ENCODE measurements at places on chromosomes 1 and 21.

DNA sequence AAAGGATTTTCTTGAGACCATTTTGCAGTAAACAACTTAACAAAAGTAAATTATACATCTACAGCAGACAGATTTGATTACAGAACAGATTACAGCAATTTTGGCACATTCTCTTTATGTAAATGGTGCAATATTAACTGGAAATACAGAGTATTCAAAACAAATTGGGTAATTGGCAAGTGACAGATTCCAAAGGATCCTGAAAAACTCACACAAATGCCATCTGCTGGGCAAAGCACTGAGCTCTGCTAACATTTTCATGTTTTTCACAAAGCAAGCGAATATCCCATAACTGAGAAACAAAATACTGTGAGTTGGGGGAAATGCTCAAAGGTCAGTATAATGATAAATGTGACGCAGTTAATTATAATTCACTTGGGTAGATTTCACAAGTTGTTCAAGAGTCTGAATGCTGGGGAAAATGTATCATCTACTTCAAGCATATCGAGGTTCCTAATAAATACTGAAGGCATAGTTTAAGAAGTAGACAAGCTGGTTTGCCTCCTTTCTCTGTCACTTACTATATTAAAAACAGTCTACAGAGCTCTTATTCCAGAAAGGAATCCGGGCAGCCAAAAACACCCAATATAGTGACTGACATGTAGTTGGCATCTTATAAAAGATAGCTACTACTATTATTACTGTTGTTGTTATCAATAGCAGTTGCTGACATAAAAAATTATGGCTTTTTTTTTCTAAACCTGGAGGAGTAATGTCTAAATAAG lies 75.8 kb upstream of the SDC3 start:
- DNase-seq: no peak

DNA sequence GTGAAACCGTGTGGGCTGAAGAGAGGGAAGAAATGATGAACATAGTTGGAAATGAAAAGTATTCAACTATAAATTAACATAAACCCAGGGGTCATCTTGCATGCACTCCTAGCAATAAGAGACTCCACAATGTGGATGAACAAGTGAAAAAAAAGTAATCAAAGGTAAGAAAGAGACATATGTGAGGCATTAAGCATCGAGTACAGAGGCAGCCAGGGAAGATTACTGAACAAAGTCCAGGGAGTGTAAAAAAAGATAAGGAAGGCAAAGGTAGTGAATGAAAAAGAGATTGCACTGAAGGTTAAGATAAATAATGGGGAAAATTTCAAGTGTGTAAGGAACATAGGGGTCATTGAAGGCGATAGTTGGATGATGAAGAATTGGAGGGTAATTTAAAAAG lies 330.8 kb upstream of the PROX1 start:
- DNase-seq: no peak

DNA sequence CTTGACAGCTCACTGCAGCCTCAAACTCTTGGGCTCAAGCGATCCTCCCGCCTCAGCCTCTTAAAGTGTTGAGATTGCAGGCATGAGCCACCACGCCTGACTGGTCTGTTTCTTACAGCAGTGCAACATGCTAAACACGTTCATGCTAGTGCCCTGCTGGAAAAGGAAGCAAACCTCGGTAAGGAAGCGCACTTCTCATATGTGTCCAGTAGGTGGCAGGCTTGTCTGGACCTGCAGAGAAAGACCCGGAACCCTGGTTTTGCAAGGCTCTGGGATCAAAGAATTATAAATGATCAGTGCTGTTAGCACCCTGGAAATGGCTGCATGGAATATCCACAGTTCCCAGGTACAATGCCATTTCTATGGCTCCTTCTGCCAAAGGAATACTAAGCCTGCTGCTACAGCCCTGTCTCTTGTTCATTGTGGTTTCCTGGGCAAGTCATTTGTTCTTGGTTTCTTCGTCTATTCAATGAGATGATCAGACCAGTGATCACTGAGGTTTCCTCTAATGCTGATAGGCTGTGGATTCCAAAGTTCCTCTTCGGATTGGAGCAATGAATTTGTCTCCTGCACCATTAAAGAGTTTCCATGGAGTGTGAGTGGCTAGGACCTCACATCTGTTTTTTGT lies 15.9 kb downstream of the RNU5D-1 start:
- DNase-seq: peak; percentile 61

- no peak for DNase-seq
Observed at GRCh38 chr1:3586986-3587759, 24.1 kb downstream of the MEGF6 start.

DNA sequence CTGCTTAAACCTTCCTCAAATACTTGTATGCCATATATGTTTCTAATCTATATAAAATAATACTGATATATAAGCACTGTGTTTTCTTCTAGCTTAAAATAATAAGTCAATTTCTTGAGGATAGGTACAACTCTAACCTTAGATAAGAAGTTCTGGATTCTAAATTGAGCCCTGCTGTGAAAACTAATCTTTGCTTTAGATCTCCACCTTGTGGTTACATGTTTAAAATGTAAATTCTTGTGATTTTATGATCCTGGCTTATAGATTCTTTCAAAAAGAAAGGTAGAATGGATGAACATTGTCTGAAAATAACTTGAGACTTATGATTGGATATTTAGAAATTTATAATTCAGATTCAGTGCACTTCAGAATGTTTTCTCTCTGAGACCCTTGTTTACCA lies 38.9 kb upstream of the HMCN1 start:
- DNase-seq: no peak

- no peak for DNase-seq
Observed at GRCh38 chr1:162943622-162944021, 82.6 kb upstream of the CCDC190 start.

DNA sequence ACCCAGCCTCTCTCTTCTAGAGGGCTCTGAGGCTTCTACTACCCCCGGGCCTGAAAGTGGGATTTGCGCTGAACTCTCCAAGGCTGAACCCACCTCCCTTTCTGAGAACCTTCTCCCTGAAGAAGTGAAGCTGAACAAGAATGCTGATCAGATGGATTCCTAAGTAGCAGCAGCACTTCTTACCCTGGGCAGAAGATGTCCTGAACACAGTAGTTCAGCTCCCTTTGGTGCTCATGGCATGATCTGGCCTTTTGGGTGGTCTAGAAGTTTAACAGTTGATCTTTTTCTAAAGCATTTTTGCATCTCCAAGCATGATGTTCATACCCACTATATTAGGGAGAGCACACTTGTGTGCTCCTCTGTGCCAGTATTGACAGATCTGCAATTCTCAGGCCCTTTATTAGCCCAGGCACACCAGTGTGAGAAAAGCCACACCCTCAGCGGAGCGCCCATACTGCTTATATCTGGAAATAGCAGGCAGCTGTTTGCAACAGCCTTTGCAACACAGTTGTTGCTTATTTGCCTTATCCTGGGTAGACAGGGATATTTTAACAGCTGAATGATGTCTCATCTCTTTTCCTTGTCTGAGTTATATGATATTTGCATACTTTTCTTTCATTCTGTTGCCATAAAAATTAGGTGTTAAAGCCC lies 34.2 kb downstream of the CNN3 start:
- no peak for DNase-seq

- DNase-seq: no peak
Observed at GRCh38 chr1:29793653-29794348, 557.5 kb downstream of the PTPRU start.

DNA sequence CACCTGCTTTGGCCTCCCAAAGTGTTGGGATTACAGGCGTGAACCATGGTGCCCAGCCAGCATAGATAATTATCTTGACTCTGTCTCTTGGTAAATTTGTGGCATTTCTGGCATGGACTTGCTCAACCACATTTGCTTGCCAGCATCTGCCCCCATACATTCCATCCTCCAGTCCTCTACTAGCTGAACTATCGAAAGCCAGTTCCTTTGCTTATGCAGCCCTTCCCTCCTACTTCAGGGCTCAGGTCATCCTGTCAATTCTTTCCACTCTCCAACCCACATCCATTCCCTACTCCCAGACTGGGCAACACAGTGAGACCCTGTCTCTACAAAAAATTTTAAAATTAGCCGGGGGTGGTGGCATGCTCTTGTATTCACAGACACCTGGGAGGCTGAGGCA lies 13.0 kb upstream of the UQCRHL start:
- DNase-seq: no peak

GRCh38 chr1:158818975-158819431 lies 12.1 kb upstream of the MNDA start:
- DNase-seq: no peak

DNA sequence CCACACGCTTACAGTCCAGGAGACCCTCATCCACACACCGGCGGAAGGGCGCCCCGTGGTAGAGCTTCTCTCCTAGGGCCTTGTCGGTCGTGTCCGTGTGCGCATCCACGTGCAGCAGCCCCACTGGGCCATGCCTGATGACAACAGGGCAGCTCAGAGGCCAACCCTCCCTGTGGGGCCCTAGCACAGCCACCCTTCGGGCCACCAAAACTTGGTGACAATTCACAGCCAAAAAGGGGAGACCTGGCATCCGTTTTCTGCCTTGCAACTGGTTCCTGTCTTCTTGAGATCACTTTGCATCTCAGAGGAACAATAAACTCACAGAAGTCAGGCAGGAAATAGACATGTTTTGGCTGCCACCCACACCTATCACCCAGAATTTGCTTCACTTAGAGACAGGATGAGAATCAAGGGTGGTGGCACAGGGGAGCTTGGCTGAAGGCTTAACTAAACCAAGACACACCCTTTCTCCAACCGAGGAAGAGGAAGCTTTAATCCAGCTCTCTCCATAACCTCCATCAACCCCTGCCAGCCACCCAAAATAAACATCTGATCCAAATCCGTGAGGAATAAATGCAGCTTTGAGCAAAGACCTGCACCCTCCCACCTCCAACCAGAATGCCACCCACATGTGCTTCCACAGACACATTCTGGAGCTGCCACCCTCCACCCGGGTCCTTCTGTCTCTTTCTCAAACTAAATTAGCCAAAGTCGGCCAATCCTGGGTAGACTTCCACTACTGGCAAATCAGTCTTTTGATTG lies 5.7 kb downstream of the AGMAT start:
- DNase-seq: peak; percentile 70

DNA sequence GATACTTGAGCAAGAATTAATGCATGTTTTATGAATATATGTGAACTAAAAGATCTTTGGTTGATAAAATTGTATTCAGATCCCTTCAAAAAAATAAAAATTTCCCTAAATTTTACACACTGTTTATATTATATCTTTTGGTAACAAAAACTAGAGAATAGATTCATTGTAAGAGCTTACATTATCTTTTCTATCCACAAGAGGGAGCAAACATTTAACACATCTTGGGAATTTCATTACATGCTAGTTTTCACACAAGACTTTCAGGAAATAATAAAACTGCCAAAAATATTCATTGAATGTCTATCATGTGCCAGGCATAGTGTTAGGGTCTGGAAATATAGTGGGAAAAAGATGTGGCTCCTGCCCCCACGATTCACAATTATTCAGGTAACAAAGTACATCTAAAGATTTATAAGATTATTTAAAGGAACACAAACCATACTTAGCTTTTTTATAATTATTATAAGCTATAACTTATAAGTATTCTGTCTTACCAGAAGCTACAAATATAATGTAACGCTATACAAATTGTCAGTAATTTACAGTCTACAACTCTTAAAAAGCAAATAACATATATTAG lies 30.6 kb downstream of the FAF1 start:
- DNase-seq: no peak

DNA sequence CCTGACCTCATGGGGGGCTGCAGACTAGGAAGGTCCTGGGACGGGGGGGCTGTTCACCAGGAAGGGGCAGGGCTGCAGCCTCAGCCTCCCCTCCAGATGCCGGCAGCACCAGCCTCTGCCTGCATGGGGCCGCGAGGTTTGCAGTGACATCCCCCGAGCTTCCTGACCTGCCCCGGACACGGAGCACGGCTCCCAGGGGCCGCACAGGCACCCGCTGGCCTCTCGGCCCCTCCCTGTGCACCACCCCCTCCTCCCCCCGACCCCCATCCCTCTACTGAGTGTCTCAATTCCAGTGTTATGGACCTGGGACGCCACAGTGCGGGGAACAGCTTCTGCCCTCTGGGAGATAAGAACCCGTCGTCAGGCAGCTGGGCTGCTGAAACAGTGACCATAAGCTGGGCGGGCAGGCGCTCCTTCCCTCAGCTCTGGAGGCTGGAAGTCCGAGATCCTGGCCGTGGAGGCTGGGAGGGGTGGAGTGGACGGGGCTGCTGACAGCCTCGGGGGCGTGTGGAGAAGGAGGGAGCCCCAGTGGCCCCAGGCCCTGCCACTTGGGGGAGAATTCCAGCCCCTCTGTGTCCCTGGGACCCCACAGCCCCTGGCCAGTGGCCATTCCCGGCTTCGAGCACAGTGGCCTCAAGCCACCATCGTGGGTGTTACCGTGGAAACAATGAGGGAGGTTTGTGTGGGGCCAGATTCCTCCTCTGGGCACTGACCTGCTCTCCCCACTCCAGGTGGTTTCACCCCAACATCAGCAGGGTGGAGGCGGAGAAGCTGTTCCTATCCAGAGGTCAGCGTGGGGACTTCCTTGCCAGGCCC lies 11.6 kb downstream of the RNF223 start:
- no peak for DNase-seq

DNA sequence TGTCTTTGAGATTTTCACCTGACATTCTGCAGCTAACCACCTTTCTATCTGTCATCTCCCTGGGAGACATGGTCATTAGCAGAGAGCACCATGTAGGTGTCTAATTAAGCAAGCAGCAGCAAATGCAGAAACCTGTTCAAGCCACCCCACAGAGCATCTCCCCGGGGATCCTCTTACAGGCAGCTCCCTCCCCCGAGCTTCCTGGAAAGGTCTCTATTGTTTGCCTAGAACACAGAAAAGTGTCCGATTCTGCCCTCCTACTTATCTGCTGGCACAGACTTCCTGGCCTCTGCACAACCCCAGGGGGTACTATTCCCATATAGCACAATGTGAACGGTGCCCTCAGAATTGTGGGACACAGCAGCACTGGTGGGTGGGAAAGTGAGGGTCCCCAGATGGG lies 46.1 kb downstream of the PLEKHA6 start:
- DNase-seq: no peak

DNA sequence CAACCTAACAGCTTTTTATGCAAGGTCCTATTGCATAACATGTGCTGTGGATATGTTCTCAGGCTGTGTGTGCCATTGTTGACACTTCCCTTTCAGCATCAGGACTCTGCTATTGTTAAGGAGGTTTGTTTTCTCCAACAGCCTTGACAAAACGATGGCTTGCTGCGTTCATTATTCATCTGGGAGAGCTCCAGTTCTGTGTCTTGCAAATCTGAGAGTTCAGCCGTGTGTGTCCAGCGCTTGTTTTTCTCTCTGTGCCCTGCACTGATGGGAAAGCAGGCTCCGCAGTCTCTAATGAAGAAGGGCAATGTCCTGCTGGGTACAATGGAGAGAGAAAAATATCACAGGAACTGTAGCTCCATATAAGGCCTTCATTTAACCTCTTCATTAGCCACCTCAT lies 63.7 kb downstream of the CLDN17 start:
- DNase-seq: no peak
